ENCODE measurements at places on chromosomes 5 and 9.

DNA sequence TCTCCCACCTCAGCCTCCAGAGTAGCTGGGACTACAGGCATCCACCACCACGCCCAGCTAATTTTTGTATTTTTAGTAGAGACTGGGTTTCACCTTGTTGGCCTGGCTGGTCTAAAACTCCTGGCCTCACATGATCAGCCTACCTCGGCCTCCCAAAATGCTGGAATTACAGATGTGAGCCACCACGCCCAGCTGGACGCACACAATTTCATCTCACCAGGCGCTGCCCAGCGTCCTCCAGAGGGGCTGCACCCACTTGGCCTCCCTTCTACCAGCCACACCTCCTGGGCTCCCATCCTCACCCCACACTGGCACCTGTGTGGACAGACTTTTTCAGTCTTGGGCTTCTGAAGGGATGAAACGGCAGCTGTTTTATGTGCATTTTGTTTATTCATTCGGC is 3.8 kb upstream of the EXOC3 start:
- no peak for DNase-seq

- DNase-seq: peak; percentile 43
These were observed 305.8 kb downstream of the PDE4D start for GRCh38 chr5:59587489-59588337.

DNA sequence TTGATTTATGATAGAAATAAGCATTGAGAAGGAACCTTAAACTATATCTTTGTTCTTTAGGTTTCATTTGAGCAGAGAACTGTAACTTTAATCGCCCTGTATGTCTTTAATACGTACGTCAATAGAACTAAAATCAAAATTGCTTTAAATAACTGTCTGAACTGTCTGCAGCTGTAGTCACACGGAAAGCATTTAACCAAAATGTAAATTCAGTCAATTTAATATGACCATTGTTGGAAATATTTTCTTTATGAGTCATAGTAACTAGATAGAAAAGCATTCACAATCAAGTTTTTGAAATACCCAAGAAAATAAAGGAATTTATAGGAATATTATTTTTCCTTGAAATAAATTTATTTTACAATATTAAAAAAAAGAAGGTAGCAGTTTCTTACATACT is 157.1 kb upstream of the CDH6 start:
- DNase-seq: no peak

DNA sequence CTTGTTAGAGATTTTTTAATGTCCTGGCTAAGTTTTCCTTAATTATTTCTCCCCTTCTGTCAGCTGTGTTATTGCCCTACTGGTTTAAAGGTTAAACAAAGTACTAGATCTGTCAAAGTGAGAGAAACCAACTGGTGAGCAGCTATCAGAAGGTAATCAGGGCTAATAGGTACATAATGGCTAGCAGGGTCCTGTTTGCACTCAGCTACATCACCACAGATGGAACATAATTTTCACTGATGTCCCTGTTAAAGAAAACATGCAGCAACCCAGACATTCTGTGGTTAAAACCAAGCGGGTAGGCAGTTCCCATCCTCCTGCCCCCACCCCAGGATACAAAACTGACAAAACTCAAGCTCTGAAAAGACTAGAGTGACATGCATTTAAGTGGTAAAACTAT is 473.9 kb downstream of the NR2F1-AS1 start:
- DNase-seq: no peak

GRCh38 chr9:126615245-126615790 is 1.6 kb downstream of the LMX1B start:
- DNase-seq: peak; percentile 24

GRCh38 chr9:121855476-121855875 is 204.0 kb downstream of the DAB2IP start:
- DNase-seq: no peak

GRCh38 chr9:4490705-4491625 is 697 bp downstream of the SLC1A1 start:
- DNase-seq: no peak

Measured in frontal cortex (tissue), 4 donors.